Brain microvascular endothelial cell (primary cell): ENCODE measurements at places on chromosomes 2 and 18.

- peak; percentile 27 for DNase-seq
These were observed 46.3 kb downstream of the PSD4 start for GRCh38 chr2:113219889-113220641.

DNA sequence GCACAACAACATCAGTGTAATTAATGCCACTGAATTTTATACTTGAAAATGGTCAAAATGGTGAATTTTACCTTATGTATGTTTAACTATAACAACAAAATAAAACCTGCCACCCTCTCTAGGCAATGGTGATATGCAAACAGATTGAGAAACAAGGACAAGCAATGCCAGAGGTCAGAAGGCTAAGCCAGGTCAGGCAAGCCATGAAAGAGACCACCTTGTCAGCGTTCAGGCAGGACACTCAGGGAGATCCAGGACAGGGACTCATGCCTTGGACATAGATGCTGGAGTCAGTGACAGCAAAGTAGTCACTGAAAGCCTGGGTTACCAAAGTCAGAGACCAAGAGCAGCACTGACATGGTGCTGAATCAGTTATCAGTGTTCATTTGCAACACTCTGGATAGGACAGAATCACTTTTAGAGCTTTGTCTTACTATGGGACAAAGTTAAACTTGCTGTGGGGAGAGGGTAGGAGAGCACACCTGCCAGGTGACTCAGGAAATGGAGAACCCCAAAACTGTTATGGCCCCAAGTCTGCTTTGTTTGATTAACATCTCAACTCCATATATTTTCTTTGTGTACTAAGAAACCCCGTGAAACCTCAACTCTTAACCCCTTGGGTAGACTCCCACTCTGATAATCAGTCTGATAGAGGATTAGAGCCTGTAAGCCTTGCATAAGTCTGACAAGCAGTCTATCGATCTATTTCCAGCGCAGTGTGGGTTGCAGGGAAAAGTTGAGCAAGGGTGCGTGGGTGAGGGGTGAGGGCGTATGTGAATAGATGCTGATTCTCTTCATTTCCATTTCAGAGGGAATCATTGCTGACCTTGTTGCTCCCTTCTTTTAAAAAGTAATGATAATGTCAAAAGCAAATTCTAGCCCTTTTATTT lies 48.7 kb upstream of the ZNF385B start:
- no peak for DNase-seq

GRCh38 chr2:150526827-150527226 lies 39.4 kb upstream of the RND3 start:
- DNase-seq: peak; percentile 94

GRCh38 chr2:40243581-40244187 lies 208.2 kb downstream of the SLC8A1 start:
- DNase-seq: peak; percentile 66

DNA sequence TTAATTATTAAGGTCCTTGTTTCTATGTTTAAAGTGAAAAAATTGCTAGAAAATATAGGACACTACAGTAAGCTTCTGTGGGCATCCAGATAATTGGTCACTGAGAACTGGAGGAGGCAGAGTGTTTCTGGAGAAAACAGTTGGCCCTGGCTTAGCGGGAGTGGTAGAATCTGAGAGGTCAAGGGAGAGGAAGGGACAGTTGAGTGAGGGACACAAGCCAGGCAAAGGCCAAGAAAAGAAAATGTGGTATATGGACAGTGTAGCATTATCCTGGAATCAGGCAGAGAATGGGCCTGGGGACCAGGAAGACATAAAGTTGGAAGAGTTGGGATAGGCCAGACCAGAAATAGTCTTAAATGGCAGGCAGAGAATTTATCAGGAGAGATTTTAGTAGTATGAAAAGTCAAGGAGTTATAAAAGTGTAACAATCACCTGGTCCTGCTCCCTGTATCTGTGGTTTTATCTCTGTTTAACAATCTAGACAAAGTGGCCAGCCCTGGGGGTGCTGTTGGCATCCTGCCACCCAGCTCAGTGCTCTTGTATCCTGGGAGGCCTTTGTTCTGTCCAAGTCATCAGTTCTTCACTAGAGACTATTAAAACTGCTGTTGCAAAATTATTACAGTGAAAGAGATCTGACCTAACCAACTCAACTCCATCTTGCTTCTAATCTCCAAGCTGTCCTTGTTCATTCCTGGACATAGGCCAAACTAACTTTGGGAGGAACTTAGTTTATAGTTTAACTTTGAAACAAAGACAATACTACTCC lies 15.4 kb upstream of the MSGN1 start:
- DNase-seq: no peak

DNA sequence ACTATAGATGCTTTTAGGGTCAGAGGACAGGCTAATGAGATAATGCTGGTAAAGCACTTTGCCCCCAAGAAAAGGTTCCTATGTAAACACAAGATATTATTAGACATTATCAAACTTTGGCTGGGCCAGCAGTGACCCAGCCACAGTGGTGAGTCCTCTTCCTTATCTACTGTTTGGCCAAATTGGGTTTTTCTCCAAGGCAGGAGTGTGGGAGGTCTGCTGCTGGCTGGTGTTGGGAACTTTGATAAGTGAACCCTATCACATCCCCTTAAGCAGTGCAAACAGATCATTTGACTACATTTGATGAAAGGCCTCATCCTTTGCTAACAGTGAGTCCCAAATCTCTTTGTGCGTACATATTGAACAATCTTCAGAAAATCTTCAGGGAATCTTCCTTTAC lies 16.2 kb downstream of the FZD7 start:
- DNase-seq: no peak

- DNase-seq: no peak
These were observed 158.2 kb downstream of the C1D start for GRCh38 chr2:67904566-67904965.

DNA sequence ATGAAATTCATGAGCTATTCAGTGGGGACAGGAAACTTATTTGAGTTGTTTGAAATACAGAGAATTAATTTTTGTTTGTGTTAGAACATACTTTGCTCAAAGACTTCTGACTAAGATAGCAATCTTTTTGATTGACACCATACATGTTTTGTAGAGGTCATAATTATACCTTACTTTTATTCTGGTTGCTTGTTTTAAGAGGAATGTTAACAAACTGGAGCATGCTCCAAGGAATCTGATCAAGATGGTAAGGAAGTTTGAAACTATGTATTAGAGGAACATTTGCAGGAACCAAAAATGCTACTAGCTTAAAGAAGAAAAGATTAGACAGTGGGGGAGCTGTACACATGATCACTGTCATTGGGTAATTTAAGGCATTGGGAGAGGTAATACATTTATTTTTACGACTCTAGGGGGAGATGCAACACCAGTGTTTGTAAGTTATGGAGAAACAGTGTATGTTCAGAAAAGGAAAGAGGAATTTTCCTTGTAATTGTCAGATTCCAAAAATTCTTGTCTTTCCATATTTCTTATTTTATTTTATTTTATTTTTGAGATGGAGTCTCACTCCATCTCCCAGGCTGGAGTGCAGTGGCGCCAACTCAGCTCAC lies 8.0 kb downstream of the AGFG1 start:
- DNase-seq: no peak

DNA sequence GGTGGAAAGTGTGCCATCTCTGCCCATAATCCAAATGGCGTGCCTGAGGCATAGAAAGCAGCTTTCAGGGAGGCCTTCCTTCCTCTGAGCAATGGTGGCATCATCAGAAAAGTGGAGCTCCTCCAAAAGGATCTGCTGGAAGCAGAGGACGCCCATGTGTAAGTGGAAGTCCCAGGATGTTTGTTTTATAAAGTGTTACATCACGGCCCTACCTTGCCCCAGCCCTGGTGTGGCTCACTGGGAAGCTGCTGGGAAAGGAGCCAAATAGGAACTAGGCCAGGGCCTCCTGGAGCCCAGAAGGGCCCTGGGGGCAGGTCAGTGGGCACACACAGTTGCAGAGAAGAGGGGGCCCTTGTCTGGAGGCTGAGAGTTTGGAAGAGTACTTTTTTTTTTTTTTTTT lies 4.2 kb upstream of the ODC1 start:
- DNase-seq: peak; percentile 28

- no peak for DNase-seq
These were observed 28.9 kb downstream of the FAM228A start for GRCh38 chr2:24203787-24204150.

GRCh38 chr2:120360307-120360855 lies 14.4 kb downstream of the INHBB start:
- DNase-seq: peak; percentile 16

DNA sequence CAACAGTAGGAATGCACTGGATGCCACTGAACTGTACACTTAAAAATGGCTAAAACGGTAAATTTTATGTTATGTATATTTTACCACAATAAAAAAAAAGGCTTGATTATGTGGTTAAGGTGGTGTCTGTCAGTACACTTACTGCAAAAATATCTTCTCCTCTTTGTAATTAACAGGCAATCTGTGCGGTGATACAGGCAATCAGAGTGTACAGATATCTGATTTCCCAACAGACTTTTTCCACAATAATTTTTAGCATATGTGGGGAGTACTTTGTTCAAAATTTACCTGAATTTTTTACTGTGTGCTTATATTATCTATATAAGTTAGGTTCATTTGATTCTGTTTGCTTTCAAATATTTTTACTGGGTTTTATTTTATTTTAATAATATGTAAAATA lies 175.0 kb upstream of the PGAP1 start:
- DNase-seq: no peak

DNA sequence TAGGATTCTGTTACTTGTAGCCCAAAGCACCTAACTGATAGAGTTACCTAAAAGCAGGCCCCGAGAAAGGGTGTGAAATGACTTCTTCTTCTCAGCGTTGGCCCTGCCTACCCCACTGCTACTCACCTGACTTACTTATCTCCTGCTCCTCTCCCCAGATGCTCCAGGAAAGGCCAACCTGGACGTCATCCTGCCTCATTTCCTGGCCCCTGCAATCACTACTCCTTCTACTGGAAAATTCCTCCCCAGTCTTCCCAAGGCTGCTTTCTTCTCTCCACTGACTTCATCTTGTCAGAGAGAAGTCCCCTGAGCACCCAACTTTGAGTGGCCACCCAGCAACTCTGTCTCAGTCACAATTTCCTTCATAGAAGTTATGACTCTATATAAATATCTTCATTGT lies 63.4 kb upstream of the KLF7 start:
- DNase-seq: no peak

DNA sequence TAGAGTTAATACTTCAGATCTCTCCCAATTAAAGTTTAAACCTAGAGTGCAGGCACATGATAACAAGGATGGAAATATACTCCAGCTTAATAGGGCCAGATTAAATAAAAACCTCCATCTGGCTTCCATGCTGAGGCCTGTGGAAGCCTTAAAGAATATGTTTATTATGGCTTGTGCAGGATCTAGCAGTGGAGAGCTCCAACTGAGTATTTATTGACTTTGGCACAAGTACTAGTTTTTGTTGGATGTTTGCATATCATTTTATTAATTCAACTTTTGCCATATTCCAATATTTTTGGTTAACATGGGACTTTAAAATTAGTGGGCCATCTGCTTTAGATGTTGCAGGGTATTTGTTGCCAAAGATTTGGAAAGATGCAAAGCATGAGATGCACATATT lies 860.4 kb upstream of the SOX11 start:
- DNase-seq: no peak

DNA sequence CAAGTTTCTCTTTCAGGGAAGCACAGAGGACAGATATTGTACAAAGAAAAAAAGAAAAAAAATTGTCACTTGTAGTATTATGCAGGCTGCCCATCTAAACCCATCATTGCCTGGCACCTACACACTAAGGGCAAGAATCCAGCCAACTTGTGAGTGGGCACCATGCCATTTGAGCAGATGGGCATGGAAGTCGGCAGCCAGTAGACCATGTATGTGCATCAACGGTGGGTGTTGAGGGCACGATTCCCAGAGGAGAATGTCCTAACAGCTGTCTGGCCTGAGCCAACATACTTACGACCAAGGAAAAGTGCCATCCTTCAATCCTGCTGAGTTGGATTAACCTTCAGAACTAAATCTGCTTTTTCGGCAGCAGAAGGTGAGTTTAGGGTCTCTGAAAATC lies 63.9 kb downstream of the ARHGAP15 start:
- no peak for DNase-seq

- DNase-seq: no peak
These were observed 4.7 kb upstream of the NCK2 start for GRCh38 chr2:105739944-105740530.

GRCh38 chr2:172931918-172932520 lies 143.6 kb upstream of the MAP3K20 start:
- DNase-seq: peak; percentile 70

GRCh38 chr2:80238692-80239469 lies 65.7 kb downstream of the LRRTM1 start:
- DNase-seq: no peak

- no peak for DNase-seq
These were observed 102.0 kb downstream of the RNF144A start for GRCh38 chr2:7019191-7019590.

DNA sequence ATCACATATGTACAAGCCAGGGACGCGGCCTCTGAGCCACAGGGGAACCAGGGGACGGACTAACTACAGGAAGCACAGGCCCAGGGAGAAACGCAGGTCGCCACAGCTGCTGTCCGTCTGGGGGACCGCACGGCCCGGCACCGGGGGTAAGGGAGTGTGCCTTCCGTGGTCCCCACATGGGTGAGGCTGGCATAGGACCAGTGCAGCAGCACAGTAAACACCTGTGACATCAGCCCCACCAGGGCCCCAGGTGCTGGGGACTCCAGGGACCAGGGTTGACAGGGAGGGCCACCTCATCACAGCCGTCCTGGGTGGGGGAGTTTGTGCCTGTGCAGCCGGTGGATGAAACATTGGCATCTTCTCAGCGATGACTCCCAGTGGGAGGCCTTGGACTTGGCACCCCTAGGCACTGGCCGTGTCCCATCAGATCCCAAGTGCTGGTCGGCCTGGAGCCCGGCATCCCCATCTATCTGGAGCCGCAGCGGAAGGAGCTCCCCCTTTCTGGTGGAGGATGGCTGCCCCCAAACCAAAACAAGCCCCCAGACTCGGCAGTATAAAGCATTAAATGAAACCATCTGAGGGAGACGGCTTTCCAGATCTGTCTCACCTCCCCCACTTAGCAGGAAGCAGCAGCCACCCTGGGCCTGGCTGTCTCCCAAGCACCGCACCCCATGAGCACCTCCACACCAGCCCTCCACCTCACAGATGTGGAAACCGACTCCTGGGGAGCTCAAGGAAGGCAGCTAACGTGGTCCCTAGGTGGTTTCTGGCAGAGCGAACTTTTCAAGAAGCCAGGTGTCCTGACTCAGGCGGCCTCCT lies 22.5 kb downstream of the AQP12A start:
- DNase-seq: no peak

- DNase-seq: peak; percentile 2
These were observed 157.0 kb upstream of the CBLN2 start for GRCh38 chr18:72700961-72701710.

DNA sequence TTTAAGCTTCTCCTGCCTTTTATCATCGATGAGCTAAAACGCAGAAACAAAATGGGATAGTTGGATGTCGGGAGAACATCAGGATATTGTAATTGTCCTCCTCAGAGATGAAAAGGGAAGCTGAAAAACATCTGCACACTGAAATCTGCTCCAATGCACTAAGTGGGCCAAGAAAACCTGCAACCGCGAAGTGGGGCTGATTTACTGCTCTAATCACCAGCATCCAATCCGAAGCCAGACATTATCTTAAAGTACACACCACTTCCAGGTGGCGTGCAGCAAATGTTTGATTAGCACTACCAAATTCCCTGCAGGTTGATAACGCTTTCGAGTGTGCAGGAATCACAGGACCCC lies 230.3 kb upstream of the SLC14A2 start:
- no peak for DNase-seq

GRCh38 chr18:55861266-55861665 lies 273.3 kb upstream of the TCF4 start:
- DNase-seq: peak; percentile 49
